ENCODE measurements at places on chromosomes 4 and X.

- no peak for DNase-seq
Measured at GRCh38 chr4:77817304-77818072, 1.7 kb downstream of the CNOT6L start.

DNA sequence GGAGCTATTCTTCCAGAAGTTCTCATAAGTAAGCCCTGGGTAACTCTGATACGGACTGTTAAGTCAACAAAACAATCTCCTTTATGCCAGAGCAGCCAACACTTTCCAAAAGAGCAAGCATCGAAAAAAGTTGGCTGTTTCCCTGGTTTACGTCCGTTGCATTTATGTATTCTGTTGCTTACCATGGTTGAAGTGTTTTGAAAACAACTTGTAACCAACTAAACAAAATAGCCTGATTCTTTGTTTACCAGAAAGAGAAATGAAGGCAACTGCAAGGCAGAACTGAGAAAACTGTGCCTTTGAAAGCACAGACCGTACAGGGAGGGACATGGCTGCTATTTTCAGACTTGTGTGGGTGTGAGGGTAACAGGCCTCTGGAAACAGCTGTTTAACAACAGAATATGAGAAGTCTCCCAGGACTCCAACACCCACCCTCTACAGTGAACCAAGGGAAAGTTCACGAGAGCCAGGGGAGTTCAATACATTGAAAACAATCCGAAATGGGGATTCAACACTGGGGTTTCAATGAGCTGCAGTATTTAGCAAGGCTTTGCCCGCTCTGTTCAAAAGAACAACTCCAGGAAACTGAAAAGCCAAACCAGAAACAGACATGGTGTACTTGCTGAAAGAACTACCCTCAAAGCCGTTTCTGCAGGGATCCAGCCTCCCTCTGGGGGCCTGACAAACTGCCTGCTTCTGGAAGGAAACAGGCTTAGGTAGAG is 95.8 kb upstream of the EGFL6 start:
- DNase-seq: peak; percentile 10

DNA sequence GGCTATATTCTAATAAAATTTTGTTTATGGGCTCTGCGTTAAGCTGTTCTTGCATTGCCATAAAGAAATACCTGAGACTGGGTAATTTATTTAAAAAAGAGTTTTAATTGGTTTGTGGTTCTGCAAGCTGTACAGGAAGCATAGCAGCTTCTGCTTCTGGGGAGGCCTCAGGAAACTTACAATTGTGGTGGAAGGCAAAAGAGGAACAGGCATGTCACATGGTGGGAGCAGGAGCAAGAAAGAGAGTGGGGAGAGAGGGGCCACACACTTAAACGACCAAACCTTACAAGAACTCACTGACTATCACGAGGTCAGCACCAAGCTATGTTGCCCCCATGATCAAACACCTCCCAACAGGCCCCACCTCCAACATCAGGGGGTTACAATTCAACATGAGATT is 74.0 kb downstream of the FHDC1 start:
- DNase-seq: no peak

- DNase-seq: no peak
Measured at GRCh38 chrX:39399387-39399786, 598.1 kb downstream of the MID1IP1 start.

DNA sequence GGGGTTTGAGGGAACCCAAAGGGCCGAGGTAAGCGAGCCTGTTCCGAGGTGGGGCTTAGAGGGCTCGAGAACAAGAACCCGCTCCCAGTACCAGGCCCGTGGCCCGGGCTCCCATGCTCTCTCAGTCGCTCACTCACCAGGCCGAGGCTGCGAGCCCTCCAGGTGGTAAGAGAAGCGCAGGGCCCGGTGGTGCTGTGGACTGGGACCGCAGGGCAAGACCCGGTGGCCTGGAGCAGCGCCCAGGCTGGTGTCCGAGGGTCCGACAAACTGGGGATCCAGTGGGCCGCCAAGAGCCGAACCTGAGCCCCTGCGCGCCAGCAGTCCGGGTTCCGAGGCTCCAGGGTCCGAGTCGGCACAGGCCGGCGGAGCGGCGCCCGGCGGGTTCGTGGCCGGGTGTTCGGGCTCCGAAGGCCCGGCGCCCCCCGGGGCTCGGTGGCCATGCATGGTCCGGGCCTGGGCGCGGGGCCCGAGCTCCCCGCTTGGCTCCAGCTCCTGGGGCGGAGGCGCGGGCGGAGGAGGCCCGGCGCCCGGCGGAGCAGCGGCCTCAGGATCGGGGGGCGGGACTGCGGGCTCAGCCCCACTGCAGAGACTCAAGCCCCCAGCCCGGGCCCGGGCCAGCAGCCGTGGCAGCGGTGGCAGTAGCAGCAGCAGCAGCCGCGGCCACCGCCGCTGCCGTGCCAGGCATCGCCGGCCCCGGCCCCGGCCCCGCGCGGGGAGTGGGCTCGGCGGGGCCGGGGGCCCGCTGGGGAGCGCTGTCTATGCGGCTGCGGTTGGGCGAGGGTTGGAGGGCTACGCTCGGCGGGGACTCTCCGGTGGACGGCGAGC is 833 bp downstream of the FGD1 start:
- no peak for DNase-seq

- no peak for DNase-seq
Measured at GRCh38 chr4:173194157-173194556, 25.5 kb downstream of the GALNT7 start.

- no peak for DNase-seq
Measured at GRCh38 chr4:82436780-82437179, 6.4 kb downstream of the ENOPH1 start.

DNA sequence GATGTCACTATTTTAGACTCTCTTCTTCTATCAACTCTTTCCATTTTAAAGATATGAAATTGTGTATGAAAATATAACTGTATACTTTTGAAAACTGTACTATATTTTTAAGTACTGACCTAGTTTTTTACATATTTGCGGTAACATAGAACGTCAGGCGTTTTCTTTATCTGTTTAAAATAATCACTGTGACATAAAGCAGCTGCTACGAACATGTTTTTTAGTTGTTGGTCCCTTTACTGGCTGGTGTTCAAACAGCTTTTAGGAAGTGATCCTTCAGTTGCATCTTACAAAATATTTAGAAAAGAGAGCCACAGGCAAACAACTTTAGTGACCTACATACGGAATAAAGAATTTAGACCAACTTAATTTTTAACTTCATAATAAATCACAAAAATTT is 73.1 kb downstream of the METTL14 start:
- no peak for DNase-seq

DNA sequence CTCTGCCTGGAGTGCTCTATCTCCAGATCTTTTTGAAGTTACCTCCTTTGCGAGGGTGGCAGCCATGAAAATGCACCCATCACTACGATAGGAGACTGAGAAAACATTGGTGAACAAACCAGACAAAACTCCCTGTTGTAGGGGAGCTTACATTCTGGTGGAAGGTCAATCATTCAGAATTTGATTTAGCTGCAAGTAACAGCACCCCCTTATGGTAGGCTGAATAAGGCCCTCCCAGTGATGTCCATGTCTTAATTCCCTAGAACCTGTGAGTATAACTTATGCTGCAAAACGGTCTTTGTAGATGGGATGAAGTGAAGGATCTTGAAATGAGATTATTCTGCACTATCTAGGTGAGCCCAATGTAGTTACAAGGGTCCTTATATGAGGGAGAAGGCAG is 5.6 kb upstream of the TEC start:
- DNase-seq: no peak

DNA sequence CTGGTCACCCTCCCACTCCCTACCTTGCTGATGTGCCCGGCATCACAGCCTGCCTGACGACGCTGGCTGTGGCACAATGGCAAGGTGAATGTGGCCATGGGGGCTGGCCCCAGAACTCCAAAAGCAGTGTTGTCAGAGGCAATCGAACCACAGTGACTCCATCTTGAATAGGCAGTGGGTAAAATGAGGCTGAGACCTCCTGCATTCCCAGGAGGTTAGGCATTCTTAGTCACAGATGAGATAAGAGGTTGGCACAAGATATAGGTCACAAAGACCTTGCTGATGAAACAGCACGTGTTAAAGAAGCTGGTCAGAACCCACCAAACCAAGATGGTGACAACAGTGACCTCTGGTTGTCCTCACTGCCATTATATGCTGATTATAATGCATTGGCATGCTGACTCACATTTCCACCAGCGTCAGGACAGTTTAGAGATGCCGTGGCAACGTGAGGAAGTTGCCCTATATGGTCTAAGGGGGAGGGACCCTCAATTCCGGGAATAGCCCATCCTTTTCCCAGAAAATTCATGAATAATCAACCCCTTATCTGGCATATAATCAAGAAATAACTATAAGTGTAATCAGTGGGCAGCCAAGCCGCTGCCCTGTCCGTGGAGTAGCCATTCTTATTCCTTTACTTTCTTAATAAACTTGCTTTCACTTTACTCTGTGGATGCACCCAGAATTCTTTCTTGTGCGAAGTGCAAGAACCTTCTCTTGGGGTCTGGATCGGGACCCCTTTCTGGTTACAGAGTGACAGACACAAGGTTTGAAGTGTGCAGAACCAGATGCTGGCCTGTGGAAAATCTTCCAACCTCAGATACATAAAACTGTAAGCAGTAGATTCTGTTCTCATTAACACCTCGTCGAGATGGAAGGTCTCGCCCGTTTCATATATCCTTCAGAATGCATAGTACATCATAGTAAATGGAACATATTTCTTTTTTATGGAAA is 26.8 kb upstream of the CLDN24 start:
- no peak for DNase-seq

DNA sequence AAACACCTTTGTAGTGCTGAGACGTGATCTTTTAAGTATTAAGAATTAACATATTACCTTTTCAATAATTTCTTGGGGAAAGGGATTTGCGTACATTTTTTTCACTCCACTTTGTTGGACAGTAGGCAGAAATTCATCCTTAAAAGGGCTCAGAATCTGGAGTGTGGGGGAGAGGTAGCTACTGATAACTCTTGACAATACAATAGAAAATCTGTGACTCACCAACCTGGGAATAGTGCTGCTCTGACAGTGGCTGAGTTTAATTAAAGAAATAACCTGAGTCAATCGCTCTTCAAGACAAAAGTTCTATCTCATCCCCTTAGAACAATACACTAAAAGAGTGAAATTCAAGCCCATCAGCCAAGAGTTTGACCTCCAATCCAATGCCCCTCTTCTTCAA is 60.2 kb downstream of the SLC9A7 start:
- DNase-seq: no peak
